ENCODE measurements at places on chromosomes 11 and 22.

DNA sequence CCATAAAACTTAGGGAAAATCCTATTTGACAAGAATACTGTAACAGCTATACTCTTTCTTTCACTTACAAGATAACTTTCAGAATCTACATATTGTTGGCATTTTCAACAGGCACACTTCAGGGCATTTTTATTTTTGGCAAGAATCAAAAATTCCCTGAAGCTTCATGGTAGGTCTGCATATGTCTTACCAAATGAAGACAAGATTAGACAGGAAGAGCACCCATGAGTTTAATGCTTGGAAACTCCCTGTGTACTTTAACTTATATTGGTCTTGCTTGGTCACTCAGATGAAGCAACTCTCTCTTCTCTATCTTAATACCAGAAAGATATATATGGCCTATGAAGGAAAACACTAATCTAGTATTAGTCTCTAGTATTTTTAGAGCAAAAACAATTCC, 137.7 kb downstream of the ATG16L2 start:
- DNase-seq: no peak

GRCh38 chr11:35363854-35364780, 55.2 kb downstream of the SLC1A2 start:
- no peak for DNase-seq

GRCh38 chr11:112175599-112175952, 264 bp downstream of the BCO2 start:
- DNase-seq: no peak

- no peak for DNase-seq
Observed at GRCh38 chr22:37552524-37553163, 7.6 kb upstream of the CDC42EP1 start.

DNA sequence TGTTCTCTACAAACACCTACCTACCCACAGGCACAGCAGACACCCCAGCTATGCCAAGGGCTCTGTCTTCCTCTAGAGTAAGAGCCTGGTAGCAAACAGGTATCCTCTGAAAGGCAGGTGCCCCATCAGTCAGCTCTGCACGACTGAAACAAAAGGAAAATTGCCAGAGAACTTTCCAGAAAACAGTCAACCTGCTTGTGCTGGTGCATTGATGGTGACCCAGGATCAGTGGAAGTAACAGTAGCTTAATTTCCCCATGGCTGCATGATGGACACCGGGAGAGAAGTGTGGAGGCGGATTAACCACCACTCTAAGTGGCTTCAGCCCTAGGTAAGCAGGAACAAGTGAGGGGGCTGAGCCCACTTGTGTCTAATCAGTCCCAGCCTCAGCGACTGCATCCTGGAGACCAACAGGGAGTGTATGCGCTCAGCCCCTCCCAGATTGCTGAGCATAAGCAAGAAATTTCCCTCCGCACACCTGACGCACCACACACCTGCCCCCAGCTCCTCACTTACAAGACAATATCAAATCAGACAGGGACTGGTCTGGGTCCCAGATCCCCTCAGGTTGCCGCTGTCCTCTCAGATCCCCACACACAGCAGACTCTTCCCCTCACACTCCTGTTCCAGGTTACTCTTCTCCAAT, 70.7 kb upstream of the IGLL5 start:
- no peak for DNase-seq

DNA sequence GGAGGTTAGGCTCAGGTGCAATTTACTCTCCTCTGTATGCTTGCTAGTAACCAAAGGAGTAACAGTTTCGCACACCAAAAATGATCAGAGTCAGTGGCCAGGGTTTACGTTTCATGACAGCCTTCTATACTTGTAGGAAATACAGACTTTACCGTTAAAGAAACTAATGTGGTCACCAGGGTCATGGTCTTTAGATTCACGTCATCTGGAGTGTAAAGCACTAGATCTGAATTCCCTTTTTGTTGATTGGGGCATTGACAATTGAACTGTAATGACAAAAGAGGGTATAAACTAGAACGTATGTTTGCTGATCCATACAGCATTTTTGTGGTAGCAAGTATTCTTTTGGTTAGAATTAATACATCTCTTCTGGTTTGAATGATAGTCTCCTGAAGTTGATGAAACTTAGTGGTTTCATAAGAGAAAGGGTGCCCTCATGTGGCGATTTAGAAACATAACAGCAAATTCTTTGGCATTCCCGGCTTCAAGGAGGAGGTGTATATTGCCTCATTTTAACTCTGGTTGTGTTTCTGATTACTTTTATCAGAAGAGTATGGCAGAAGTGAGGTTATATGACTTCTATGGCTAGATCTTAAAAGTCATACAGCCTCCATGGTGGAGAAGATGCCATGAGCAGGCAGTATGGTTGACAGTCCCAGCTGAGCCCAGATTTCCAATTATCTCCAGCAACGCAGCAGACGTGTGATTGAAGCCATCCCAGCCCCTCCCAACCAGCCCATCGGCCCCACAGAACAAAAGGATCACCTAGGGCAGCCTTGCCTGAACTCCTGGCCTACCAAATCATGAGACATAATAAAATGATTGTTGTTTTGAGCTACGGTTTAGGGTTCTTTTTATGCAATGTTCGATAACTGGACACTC, 35.1 kb downstream of the MMP7 start:
- DNase-seq: peak; percentile 52

- DNase-seq: no peak
Observed at GRCh38 chr22:50691521-50691920, 18.9 kb downstream of the SHANK3 start.

DNA sequence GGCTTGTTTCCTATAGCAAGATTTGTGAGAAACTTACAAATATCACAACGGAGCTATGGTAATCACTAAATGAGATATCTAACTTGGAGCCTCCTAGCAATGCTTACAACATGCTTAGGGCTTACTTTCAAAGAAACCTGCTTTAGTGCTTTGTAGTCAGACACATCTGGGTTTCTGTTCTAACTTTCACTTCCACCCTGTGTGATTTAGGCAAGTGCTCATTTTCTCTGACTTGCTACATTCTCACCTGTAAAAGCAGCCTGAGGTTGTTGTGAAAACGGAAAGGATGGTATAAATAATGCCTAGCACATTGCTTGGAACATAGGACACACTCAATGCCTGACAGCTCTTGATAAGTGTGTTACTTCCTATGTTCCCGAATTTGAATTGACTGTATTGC, 45.6 kb downstream of the LRRC4C start:
- no peak for DNase-seq

- DNase-seq: no peak
Observed at GRCh38 chr11:12478743-12479142, 101.4 kb downstream of the PARVA start.

DNA sequence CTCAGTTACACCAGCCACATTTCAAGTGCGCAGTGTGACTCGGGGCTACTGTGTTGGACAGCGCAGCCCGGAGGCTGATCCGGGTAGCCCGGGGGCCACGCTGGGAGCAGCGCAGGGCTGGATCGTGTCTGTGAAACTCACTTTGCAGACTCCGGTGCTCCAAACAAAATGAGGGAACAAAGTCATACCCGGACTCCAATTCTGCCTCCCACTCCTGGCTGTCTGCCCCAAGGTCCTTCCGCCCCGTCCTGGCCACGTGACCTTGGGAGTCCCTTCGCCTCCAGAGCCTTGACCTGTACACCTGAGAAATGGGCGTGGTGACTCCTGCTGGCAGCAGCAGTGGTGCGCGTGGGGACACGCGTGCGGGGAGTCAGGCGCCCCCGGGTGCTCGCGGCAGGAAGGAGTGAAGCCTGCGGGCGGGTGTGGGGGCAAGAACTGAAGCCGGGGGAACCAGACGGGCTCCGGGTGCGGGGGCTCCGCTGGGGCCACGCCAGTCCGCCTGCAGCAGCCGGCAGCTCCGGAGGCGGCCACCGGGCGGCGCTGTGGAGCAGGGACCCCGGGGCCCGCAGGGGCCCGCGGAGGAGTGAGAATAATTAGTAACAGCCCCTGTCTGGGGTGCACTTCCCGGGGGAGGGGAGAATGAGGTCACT, 42.4 kb downstream of the KCNJ4 start:
- DNase-seq: peak; percentile 24

DNA sequence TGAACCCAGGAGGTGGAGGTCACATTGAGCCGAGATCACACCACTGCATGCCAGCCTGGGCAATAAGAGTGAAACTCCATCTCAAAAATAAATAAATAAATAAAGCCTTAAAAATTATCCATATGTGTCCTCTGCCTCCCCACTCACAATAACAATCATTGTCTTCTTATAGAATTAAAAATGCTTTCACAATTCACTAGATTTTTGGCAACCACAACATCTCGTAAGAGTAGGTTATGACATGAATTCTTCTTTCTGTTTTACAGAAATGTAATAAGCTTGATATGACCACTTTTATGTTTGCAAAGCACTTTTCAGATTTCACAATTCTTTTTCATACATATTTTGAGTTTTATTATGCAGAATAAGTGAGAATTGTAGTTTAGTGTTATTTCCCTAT, 54.5 kb upstream of the HSPA8 start:
- DNase-seq: no peak

GRCh38 chr11:36041988-36042611, 98.2 kb downstream of the LDLRAD3 start:
- DNase-seq: no peak

DNA sequence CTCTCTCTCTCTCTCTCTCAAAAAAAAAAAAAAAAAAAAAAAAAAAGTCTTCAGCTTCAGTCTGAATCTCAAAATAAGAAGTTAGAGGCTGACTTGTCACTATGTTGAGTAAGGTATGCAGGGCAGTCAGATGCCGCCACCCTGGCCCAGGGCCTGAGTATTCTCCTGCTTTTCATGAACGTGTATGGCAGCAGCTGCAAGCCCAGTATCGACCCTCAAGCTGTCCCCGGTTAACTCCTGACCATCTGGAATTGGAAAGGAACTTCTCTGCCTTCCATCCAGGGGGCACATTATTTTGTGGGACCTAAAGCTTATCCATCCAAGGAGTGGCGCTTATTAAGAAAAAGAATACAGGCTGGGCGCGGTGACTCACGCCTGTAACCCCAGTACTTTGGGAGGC, 11.4 kb downstream of the MRGPRD start:
- no peak for DNase-seq

- no peak for DNase-seq
Observed at GRCh38 chr11:131787119-131787518, 416.7 kb downstream of the NTM start.

GRCh38 chr11:34044664-34045485, 6.7 kb upstream of the CAPRIN1 start:
- DNase-seq: no peak

DNA sequence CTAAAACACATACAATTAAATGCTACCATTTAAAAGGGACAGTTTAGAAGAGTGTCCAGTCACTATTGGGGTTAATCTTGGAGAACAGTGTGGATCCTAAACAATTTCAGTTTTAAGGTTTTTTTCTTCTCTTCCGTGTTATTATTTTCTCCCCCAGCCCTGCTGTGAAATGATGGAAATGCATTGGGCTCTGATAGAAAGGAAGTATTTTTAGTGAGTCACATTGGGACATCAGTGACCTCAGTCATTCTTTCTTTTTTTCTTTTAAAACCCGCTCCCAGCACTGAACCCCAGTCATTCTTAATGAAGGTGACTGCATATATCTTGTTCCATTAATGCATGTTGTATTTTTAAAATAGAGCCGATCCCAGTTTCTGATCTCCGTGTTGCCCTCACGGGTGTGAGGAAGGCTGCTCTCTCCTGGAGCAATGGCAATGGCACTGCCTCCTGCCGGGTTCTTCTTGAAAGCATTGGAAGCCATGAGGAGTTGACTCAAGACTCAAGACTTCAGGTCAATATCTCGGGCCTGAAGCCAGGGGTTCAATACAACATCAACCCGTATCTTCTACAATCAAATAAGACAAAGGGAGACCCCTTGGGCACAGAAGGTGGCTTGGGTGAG, 93.2 kb upstream of the OR4B1 start:
- no peak for DNase-seq

GRCh38 chr11:118441770-118442275, 5.5 kb downstream of the KMT2A start:
- no peak for DNase-seq

DNA sequence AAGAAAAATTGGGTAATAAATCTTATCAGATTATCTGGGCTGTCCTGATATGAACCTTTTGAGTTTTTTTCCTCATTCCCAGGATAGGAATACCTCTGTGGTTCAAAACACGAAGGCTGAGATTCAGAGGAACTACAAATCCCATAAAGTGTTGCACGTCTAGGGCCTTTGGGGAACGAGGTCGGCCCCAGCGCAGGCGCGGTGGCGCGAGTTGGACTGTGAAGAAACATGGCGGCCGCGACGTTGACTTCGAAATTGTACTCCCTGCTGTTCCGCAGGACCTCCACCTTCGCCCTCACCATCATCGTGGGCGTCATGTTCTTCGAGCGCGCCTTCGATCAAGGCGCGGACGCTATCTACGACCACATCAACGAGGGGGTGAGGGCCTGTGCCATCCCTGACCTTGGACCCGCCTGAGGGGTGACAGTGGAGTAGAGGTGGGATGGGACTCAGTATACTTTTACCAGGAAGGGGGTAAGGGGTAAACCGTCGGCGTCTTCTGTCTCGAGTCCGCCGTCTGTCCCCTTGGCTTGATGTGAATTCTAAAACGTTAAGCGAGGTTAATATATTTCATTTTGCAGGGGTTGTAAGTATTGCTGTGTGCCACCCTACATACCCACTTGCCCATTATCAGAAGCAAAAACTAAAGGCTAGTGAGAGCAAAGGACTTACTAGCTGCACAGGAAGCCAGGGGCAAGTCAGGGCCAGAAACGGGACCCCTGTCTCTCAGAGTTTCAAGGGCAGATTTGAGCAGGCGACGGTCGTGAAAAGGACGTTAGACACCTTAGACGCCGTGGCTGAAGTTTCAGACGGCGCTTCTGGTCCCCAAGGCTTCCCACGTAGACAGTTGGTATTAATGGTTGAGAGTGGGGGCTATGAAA, at the start of gene UQCR10:
TSS of gene UQCR10 (plus strand) at position 199 of the 881 bp plus-strand sequence. CDS start at position 229, 30 bp downstream.
- DNase-seq: peak; percentile 86

DNA sequence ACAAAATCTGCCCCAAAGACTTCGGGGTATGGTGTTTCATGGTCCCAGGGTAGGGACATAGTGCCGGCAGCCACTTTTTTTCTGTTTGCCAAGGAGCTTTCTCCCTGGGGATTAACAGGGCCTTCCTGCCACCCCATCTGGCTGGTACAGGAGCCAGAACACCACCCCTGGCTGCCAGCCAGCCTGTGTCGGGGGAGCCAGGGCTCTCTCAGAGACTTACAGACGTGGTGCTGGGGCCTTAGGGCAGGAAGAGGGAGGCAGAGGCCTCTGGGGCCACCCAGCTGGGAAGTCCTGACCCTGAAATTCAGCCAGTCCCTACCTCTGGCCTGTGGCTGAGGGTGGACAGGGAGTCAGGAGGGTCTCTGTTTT, 52.4 kb upstream of the CDON start:
- DNase-seq: no peak

DNA sequence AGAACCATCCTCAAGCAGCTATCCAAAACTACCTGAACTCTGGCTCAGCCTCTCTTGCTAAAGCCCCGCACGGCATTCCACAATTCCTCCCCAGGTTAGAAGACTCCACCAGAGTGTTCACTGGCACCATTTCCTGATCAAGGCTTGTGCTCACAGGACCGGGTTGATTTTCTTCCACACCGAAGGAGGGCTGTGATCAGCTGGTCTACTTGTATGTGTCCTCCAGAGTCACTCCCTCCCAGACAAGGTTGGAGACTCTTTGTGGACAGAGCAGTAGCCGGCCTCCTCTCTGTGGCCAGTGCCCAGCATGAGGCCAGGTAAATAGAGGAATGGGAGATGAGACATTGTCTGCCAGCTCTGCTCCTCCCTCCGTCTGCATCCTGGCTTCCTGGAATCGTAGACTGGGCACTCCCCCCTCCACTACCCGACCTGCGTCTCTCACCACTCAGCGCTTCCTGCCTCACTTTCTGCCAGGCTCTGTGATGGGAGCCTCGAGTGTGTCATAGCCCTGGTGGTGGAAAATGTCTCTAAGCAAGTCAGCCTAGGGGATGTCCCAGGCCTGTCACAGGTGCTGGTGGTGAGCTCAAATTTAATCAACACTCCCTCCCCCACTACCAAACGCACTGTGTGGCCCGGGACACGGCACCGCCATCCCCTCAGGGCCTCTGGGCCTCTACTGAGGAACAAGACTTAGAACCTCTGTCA, 12.5 kb upstream of the TMPRSS6 start:
- DNase-seq: peak; percentile 87

Data from activated T-cell treated with anti-CD3 and anti-CD28 coated beads for 4 hours (primary cell).